Stimulated activated CD8-positive, alpha-beta memory T cell treated with anti-CD3 and anti-CD28 coated beads, Interleukin-7, amount 100 ng/mL, for 24 hours (primary cell): ENCODE measurements at places on chromosomes 6 and 20.

DNA sequence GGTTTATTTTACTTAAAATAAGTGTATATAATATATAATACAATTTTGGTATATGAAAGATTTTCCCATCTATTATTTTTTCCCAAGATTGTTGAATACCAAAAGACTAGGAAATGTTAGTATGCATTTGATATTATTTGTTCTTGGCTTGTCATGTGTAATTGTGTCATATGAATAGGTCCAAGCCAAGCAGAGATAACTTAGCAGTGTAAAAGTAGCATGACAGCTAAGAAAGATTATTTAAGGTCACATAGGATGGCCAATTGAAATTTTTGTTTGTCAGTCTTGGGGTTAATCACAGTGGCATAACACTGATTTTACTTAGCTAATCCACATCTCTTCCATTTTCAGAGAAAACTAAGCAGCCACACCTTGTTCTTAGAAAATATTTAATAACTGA, 38.8 kb upstream of the RSPO3 start:
- DNase-seq = no peak

GRCh38 chr6:113078791-113079190, 731.7 kb downstream of the RFPL4B start:
- no peak for DNase-seq

- DNase-seq = no peak
These were observed 99.0 kb downstream of the QRSL1 start for GRCh38 chr6:106728296-106728870.

- DNase-seq = no peak
These were observed 64.7 kb downstream of the TRAM2 start for GRCh38 chr6:52512199-52512598.

DNA sequence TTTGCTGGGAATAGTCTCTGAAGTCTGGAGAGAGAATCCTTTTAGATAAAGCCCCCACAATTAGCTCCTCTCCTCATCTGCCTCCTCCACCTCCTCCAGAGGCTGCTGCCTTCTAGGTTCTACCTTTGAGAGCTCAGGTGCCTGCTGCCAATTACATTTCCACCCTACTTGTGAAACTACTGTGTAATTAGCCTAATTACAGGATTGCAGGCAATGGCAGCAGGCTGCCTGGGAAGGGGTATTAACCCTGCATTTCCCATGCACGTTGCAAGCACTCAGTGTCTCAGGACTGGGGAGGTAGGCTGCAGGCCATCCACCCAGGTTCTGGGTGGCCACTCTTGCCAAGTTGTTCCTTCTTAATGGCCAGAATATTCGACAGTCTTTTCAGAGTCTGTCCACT, 215.6 kb upstream of the ZNF217 start:
- DNase-seq = no peak
